ENCODE measurements at places on chromosomes 12 and 14.

DNA sequence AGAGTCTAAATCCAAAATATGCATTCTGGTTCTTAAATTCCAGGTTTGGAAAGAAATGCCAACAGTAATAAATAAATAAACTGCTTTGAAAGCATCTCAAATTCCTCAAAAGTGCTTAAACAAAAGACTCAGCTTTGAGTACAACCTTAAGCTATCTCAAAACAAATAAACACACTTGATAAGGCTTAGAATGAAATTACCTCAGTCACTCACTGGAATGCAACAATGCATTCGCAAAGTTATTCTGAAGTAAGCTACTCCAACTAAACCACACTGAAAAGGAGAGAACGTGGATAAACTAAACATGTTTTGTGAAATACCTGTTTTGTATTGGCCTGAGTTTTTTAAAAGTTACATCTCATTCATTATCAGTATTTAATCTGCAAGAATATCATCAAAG, 1.2 kb downstream of the SPTSSA start:
- no peak for DNase-seq

- no peak for DNase-seq
Observed at GRCh38 chr12:80509781-80510556, 65.9 kb downstream of the PTPRQ start.

DNA sequence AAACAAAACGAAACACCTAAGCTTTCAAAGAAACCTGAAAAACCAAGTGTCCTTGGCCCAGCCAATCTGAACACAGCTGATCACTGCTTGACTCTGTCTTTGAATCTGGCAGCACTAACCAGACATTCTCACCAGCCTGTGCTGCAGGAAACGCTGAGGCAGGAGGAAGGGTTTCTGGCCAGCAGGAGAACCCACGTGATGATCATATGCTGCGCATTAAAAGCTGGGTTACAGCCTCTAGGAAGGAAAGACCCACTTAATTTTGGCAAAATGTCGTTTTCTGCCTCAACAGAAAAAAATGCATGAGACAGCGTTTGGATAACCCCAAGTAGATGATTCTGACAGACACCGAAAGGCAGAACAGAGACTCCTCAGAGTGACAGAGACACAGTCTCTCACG, 9.8 kb downstream of the APPL2 start:
- DNase-seq, result no peak

- no peak for DNase-seq
Observed at GRCh38 chr12:6306151-6306550, 4.3 kb upstream of the PLEKHG6 start.

DNA sequence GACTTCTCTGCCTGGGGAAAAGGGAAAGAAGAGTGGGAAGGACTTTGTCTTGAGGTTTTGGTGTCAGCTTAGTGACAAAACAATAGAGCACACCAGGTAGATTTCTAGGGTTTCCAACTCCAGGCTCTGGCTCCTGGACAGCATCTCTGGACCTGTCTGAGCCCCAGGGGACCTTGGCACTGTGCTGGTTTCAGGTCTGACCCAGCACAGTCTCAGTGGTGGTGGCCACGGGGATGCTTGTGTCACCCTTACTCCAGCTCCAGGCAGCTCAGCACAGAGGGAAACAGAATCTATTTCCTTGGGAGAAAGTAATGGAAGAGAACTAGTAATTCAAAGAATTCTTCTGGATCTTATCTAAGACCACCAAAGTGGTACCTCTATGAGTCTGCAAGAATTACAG, 11.1 kb upstream of the CKAP4 start:
- no peak for DNase-seq

DNA sequence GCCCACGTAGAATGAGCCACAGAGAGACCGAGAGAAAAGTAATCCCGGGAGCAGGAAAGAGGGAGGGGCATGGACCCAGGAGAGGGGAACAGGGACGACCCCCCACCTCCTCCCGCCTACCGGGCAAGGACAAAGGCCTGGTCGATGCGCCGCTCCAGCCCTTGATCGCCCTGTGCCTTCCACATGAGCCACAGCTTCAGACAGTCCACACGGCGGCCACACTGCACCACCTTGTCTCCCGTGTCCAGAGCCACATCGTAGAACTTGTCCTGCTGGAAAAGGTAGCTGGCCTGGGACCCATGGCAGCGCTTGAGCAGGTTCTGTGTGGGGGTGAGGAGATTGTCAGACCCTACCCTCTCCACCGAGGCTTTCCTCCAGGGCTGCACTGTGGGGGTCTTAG, 20.5 kb upstream of the ZNF740 start:
- DNase-seq, result no peak

DNA sequence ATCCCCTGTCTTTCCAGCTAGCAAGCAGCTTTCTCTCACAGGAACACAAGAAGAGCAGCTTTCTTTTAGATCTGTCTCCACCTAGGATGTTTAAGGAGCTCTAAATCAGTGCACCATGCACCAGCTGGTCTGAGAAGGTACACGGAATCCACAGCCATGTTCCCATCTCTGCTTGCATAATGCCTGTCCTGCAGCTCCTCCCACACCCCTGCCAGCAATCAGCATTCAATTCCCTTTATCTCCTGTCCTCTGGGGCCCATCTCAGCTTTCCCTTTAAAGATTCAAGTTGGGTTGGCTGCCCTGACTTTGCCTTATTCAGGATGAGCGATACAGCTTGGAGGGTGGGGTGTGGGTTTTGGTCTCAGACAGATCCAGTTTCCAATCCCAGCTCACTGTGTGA, 826.3 kb downstream of the BCL11B start:
- no peak for DNase-seq

- no peak for DNase-seq
Observed at GRCh38 chr14:23209651-23210423, 26.4 kb upstream of the SLC7A8 start.

DNA sequence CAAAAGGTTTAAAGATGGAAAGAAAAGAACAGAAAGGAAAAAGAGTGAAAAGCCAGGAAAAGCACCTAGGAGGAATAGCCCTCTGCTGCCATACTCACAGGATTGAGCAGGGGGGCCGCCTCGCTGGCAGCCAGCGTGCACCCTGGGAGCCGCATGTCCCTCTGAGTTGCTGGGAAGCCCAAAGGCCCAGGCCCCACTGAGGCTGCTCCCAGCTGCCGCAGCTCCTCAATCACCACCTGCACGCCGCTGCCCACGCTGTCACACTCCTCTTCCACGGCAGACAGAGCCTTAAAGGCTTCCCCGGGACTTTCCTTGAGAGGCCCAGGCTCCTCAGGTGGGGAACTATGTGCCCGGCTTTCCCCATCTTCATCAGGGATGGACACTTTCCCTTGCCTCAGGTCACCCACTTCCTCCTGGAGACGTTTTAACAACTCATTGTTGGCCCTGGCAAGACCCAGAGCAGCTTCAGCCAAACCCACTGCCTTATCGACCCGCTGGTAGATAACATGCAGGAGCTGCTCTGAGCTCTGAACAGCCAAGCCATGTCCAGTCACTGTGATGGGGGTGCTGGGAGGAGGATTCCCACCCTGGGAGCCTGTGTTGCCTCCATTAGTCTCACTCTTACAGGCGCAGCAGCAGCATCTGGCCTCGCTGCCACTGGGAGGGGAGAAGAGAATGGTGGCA, 11.5 kb downstream of the C14orf93 start:
- DNase-seq, result no peak

DNA sequence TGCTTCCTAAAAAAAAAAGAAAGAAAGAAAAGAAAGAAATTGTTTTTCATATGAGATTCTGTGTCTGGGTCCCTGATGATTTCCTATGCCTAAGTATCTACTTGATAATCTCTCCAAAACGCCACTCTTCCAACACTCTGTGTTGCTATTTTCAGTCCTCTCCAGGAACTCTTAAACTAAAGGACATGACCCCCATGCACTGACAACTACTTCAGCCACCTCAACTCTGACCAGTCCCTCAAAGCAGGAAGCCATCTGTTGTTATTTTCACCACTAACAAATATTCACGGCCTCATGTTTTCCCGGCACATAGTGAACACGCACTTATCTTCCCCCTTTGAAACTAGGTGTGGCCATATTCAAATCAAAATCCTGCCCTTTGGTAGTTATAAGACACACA, 259.3 kb downstream of the PPFIA2 start:
- no peak for DNase-seq

- no peak for DNase-seq
Observed at GRCh38 chr12:105417732-105418131, 87.2 kb downstream of the C12orf75 start.

GRCh38 chr14:104923640-104924420, 849 bp upstream of the PLD4 start:
- DNase-seq, result no peak

DNA sequence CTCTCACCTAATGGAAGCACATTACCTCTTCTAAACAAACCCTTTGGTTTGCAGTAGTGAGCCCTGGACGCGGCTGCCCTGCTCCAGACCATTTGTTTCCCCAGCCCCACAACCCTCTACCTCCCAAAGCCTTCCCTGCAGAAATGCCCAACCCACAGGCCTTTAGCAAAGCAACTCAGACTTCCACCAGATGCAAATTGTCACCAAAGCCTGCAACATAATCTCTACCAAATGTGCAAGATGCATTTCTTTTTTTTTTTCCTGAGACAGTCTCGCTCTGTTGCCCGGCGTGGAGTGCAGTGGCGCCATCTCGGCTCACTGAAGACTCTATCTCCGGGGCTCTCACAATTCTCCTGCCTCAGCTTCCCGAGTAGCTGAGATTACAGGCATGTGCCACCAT, 56.2 kb downstream of the VWF start:
- no peak for DNase-seq

DNA sequence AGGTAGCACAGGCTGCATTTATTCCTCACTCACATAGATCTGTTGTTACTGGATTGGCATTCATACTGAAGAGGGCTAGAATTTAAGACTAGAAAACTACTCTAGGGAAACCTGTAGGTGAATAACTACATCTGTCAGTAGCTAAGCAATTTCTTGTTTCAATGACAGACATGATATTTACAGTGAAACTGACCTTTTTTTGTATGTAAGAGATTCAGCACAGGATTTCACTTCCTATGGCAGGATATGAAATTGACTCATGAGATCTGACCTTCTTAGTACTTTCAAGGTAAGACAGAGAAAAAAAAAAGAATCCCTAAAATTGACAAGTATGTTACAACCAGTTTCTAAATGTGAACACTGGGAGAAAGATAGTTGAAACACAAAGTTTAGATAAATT, 189.8 kb upstream of the SLC16A7 start:
- no peak for DNase-seq

- DNase-seq, result peak; percentile 41
Observed at GRCh38 chr12:46267825-46268582, 839 bp downstream of the SLC38A1 start.

DNA sequence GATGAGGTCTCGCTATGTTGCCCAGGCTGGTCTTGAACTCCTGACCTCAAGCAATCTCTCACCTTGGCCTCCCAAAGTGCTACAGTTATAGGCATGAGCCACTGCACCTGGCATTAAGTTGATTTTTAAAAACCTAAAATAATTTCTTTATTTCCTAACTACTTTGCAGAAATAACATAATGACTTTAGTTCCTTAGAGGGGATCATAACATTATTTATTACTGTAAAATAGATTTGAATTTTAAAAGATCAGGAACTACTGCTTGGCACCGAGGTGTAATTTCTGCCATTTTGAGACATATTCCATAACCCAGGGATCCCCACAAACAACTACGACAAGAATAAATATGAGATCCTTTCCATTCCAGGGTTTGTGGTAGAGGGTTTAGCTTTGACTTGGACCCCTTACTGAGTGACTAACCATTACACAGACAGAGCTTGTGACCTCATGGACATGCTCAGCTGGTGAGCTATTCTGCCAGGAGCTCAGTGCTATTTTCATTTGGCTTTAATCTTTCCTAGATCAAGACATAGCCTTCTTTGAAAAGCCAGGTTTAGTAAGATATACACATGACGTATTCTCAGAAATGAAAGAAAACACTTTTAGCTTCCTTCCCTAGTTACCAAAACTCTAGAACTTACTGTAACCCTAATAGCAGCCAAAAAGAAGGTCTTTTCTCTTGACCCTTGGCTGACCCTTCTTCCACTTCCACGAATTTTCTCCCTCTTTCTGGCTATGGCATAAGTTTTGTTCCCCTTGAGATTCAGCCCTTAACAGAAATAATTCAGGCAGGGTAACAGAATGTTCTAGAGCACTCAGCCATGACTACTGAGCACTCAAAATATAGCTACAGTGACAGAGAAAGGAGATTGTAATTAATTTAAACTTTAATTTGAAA, 75.1 kb upstream of the NUDT4 start:
- DNase-seq, result no peak

- no peak for DNase-seq
Observed at GRCh38 chr14:85195872-85196477, 334.0 kb upstream of the FLRT2 start.

GRCh38 chr12:18782827-18783226, 44.9 kb downstream of the CAPZA3 start:
- DNase-seq, result no peak

DNA sequence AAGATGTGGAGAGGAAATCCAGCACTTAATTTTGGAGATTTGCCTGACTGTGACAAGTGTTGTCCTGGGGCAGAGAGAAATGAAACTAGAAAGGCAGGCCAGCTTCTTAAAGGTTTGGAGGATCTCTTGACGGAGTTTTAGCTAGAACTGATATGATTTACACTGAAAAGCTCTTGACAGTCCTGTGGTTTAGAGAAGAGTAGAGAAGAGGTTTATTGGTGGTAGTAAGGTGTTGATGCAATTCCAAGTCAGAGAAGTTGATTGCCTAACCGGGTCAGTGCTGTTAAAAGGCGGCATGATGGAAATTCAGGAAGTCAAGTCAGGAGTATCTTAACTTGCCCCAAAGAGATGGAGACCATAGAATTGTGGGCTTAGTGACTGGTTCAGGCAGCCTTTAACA, 89.0 kb upstream of the TRAF3 start:
- DNase-seq, result no peak

DNA sequence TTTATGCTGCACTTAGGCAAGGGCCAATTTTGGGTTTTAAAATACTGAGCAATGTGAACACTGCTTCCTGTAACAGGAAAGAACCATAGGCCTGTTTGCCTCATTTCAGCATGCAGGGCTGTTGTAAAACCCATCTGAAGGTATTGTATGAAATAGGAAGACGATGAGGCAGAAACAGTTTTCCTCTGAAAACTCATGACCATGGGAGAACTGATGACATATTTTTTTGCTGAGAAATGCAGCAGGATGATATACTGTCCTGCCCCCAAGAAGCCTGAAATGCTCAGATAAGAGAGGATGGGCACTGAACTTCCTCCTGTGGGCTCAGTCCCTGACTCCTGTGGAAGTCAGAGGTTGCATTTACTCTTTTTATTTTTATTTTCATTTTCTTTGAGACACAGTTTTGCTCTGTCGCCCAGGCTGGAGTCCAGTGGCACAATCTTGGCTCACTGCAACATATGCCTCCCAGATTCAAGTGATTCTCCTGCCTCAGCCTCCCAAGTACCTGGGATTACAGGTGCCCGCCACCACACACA, 17.4 kb downstream of the PYGL start:
- DNase-seq, result no peak

DNA sequence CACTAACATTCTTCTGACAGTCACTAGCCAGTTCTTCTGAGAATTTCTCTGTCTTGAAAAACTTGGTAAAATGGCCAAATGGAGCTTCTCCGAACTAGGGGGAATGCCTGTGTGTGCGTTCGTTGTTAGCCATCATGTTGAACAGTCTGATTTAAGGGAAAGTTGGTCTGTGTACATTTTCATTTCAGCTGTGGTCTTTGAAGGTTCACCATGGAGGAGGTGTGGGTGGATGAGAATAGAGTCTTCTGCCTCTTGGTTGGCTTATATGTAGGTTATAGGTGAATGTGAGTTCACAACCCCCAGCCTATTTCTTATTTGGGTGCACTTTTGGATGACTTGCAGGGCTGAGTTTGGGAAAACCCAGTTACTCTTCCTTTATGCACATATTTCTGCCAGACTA, 12.9 kb downstream of the ETV6 start:
- no peak for DNase-seq

GRCh38 chr12:53115891-53116648, 12.8 kb downstream of the SOAT2 start:
- no peak for DNase-seq

Measured in stimulated activated CD4-positive, alpha-beta T cell treated with anti-CD3 and anti-CD28 coated beads, Interleukin-1b, Interleukin-23, amount 100 ng/mL, for 48 hours (primary cell).